Peyer's patch (tissue), 4 donors: ENCODE measurements at places on chromosomes 13 and 19. TPM values are rescaled to one million over a fixed set of nuclear protein-coding genes. Genes with fewer than 3 reads are reported as not detected.
A peak's percentile ranks its signal among the peaks of the same experiment; 100 is the strongest.

Gene CDX2
- total RNA-seq = 182 TPM

Gene PLIN3
- total RNA-seq = 104 TPM

Gene ENOX1
- 0.53 TPM for total RNA-seq

Gene SLC1A6
- total RNA-seq = not detected

Gene TBC1D17
- total RNA-seq = 49.2 TPM

Gene TYROBP
- 15.8 TPM for total RNA-seq

GRCh38 chr19:39339674-39340073 lies 2.5 kb upstream of the SAMD4B start:
- no peak for DNase-seq

GRCh38 chr19:28656644-28657043 lies 556.3 kb downstream of the UQCRFS1 start:
- no peak for DNase-seq

DNA sequence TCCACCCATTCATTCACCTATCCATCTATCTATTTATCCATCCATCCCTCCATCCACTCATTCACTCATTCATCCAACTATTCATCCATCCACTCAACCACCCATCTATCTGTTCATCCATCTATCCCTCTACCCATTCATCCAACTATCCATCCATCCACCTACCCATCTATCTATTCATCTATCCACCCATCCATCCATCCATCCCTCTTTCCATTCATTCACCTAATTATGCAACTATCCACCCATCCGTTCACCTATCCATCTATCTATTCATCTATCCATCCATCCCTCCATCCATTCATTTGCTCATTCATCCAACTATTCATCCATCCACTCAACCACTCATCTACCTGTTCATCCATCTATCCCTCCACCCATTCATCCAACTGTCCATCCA lies 54.5 kb downstream of the UNC13A start:
- DNase-seq = no peak

GRCh38 chr13:44280456-44280855 lies 93.2 kb upstream of the SERP2 start:
- no peak for DNase-seq

GRCh38 chr13:75178436-75178835 lies 303.5 kb downstream of the TBC1D4 start:
- DNase-seq = no peak

DNA sequence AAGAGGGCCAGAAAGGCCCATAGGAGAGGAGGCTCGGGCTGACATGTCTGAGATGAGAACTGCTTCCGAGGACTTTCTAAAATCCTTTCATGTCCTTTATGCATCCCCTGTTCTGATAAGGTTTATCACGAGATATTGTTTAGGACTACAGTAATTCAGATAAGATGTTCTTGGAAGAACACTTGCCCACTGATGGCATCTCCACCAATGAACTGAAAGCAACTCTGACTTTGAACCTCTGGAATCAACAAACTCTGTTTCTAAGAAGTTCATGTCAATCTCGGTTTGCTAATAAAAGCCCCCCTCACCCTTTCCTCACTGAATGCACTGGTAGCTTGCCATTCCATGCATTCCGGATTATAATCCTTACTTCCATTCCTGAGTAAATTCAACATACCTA lies 90.9 kb downstream of the FGF9 start:
- no peak for DNase-seq

- DNase-seq = no peak
Measured at GRCh38 chr19:40341601-40342482, 6.4 kb downstream of the C19orf47 start.

DNA sequence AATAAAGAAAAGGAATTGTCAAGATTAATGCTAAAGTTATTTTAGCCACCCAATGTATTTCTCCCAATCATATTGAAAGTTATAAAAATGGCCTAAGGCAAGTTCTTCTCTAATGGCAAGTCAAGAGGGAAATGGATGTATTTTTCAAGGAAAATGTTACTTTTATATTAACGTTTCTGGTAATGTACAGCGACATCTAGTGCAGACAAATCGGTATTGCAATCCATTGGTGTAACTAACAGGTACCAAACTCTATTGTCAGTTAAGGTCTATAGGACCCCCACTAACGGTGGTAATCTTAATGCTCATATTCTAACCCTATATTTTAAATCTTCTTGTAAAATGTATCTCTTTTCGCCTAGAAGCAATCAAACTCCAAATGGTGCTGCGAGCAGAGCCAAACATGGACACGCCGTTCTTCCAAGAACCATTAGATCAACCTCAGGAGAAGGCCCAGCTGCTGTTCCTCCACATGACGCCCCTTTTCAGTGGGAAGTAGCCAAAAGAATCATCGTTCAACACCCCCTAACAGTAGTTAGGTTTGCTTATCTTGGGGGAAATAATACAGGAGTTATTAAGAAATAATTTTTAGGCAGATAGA lies 98.5 kb upstream of the PABPC3 start:
- DNase-seq = no peak

DNA sequence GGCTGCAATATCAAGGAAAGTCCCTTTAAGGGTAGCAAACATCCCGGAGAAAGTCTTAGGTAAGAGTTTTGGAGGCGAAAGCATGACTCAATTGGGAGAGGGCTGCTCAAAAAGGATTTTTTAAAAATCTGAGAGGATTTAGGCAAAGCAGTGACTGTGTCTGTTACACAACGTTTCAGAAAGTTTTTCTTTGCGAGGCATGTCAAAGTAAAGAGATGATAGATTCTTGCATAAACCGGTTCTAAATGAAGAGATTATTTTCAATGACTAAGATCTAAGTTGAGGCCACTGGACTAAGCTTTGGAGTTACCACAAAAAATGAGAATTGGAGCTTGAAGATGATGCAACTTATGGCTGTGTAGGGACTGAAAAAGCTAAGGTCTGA lies 43.7 kb upstream of the ENOX1 start:
- no peak for DNase-seq

- no peak for DNase-seq
Measured at GRCh38 chr13:20719783-20720182, 16.3 kb downstream of the IL17D start.

DNA sequence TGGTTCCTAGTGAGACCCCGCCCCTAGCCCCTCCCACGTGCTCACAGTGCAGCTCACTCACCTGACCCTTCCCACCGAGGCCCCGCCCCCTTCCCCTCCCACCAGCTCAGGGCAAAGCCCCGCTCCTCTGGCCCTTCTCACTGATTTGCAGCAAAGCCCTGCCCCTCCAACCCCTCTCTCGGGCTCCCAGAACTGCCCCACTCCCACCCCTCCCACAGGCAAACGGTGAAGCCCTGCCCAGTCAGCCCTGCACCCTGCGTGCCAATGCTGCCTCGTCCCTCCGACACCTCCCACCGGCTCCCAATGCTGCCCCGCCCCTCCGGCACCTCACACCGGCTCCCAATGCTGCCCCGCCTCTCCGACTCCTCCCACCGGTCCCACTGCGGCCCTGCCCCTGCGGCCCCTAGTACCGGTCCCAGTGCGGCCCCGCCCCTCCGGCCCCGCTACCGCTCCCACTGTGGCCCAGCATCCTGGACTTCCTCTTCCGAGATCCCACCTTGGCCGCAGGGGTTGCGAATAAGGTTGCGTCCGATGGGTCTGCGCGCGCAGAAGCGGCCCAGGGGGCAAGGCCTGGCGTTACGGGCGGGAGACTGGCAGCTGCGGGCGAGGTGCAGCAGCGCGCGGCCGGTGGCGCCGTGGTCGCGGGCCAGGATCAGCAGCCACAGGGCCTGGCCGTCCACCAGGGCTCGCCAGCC lies 834 bp downstream of the FBXO27 start:
- DNase-seq = peak; percentile 92

DNA sequence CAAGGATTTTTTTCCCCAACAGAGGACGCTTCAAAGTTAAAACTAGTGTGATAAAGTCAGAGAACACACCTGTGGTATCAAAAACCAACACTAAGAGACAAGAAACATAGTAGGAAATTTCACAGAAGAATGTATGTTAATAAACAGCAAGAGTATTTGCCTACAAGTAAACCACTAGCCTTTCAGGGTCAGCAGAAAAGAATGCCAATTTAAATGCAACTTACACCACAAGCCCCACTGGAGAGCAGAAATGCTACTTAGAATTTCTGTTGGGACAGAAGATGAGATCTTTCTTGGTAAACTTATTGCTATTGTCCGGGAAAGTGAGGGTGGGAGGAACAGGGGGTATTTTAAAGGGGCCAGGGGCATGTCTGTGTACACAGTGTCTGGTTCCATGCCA lies 68.6 kb downstream of the STK24 start:
- no peak for DNase-seq

DNA sequence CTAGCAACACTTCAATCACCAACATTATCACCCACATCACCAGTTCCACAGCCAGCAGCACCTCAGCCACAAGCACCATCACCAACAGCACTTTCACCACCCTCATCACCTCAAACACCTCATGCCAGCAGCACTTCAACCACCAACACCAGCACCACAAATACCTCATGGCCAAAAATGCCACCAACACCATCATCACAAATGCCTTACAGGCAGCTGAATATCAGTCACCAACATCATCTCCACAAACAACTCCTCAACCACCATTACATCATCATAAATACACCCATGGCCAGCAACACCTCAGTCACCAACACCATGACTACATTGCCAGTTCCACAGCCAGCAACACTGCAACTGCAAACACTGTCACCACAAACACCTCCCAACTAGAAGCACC lies 10.4 kb downstream of the FCER2 start:
- DNase-seq = no peak

DNA sequence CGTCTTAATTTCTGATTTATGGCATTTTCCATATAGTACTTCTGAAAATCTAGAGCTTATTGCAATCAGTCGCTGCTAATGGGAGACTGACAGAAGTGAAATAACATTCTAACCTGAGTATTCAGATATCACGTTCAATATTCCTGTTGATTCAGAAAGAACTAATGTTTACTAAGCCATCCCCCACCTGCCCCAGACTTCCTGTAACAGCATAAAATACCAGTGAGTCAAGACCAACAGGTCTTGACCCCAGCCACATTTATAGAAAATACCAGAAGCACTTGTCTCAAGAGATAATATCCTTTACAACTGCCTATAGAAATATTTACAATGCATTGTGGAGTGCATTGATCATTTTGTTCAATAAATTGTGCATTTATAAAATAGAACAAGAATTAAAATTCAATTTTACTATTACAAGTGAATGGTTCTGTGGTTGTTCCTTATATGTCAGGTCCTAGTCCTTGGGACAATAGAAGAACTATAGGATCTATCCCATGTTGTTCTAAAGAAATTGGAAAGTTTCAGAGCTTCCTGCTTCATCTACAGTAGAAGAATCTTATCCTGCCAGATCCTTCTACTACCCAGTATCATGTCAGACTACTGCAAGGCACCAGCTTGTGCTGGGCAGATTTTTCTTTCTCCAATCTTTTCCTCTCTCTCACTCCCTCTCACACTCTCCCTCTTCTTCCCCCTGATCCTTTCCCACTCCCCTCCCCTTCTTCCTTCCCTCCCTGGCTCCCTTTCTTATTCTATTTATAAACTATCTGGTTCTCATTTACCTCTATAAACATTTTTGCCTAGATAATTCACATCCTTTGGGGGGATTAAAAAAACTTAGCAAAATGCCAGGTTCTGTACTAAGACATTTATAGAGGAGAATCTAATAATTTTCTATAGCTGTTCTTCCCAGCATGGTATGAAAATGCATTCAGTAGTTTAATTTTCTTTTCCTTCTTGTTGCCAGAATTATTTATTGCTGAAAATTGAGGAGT lies 629.9 kb downstream of the DIAPH3 start:
- no peak for DNase-seq

DNA sequence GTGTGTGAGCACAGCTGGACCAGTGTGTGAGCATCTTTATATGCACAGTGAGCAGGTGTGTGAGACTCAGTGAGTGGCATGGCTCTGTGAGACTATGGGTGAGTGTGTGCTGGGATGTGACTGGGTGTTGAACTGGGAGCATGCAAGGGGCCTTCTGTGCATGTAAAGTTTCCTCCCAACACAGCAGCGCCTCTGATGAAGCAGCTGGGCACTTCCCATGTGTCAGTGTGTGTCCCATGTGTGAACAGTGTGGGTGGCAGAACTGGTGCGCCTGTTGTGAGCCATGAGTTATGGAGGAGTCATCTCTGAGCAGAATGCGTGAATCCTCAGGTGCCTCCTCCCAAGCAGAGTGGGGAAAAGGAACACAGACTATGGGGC lies 24.1 kb downstream of the LGALS16 start:
- DNase-seq = no peak

DNA sequence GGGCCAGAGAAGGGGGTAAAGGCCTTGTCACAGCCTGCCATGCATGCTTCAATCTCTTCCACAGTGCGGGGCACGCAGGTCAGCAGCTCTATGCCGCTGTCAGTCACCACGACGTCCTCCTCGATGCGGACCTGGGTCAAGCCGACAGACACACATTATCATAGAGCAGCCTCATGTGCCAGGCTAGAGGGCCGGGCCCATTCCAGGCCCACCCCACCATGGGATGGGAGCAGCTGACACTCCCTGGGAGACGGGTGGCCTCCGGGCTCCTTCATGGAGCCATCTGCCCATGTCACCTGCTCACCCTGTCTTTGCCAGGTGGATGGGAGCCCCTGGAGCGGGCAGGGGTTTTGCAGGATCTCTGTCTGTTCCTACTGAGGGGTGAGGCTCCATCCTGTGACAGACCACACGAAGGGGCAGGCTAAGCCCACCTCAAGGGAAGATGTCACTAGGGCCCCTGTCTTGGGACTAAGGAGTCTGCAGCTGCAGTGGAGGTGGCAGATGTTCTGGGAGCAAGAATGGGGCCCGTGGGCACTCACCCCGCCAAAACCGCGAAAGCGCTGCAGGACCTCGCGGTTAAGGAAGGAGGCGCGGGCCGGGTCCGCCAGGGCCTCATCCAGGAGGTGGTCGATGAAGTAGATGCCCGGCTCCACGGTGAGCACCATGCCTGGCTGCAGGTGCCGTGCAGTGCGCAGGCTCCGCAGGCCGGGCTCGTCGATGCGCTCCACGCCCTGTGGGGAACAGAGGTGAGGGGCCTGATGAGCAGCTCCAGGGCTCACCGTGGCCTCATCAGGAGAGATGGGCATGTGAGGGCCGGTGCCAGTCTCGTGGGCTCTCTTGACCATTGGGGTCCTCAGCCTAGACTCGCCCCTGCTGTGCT lies 14.1 kb downstream of the CEBPG start:
- peak; percentile 43 for DNase-seq
